ENCODE measurements at places on chromosomes 4 and X.

DNA sequence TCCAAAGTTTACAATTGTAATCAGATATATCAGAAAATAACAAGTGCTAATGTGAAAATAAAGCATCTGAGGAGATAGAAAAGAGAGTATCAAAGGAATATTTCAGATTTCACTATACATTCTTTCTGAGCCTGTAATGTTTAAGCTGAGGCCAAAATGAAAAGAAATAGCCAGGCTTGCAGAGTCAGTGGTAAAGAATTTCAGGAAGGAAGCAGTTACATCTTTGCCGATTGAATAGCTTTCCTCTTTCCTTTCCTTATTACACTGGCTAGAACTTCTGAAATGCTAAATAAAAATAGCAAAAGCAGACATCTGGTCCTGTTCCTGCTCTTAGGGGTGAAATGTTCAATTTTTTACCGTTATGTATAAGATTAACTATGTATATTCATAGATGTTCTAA, 1441.6 kb upstream of the PCDH7 start:
- DNase-seq: no peak

DNA sequence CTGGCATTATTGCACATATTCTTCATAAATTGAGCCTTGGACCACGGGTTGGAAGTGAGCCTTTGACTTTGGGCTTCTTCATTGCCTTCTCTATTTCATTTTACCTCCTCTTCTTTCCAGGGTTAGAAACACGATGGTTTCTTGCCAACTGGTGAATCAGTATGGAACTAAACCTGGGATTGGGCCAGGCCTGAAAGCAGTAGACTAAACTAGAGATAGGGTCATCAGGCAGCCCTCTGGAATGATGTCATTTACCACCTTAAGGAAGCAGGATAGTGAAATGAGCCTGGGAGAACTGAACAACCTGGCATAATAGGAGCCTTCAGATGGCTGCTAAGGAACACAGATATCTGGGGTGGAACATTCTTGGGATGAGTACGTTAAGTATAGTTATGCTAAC, 67.5 kb upstream of the ATP8A1 start:
- no peak for DNase-seq

DNA sequence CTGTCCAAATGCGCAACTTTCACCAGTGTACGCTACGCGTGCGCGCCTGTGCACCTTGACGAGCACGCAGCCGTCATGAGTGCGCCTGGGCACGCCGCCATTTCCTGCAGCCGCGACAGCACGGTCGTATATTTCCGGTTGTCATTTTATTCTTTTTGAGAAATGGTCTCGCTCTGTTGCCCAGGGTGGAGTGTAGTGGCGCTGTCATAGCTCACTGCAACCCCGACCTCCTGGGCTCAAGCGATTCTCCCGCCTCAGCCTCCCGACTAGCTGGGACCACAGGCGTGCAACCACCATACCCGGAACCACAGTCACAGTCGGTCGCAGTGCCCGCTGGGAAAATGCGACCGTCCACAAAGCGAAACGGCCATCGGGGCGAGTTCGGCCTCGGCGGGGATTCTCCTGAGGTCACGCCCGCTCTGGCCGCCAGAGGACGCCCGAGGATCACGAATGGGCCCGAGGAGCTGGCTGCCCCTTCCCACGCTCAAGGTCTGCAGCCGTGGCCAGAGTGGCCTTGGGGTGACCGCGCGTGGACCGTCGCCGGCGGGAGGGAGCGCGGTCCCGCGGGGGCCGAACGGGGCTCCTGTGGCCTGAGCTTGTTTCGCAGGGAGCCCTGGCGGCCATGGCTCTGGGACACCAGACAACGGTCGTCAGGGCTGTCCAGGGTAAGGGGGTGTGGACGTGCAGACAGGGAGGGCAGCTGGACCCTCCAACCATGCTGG, 23.7 kb upstream of the PNMA3 start:
- DNase-seq: peak; percentile 32

- DNase-seq: no peak
Observed at GRCh38 chr4:76546759-76547742, 112.0 kb downstream of the SHROOM3 start.

DNA sequence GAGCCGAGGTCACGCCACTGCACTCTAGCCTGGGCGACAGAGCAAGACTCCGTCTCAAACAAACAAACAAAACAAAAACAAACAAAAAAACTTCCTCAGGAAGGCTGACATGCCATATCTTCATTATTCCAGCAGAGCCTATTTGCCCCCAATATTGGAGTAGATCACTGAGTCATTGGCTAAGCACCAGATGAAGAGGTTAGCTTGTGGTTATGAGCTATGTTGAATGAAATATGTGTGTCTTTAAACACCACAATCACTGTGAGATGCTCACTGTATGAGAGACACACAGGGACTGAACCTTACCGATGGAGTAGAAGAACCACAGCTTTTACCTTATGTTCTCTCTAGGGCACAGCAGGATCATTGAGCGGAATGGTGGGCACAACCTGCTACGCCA, 122.1 kb upstream of the EOLA2 start:
- DNase-seq: no peak

DNA sequence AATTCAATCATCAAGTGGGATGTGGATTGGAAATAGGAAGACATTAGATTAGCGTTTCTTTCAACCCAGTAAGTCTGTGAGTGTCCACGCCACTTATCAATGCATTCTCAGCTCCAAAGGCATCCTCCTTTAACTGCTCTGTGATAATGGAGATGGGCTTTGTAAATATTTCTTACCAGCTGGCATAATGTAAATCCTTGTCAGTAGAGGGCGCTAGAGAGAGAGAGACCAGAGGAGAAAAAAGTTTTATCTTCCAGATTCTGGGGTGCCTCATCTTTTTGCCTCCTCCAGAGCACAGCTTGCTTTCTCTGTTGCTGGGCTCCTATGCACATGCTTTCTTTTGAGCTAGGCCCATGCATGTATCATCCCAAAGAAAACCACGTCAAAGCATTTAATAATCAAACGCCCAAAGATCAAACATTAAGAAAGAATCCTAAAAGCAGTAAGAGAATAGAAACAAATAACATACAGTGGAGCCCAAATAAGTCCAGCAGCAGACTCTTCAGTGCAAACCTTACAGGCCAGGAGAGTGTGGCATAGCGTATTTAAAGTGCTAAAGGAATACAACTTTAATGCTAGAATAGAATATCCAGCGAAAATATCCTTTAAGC, 9.6 kb upstream of the MTMR1 start:
- no peak for DNase-seq

GRCh38 chrX:36930491-36930890, 77.7 kb upstream of the FAM47C start:
- no peak for DNase-seq

- peak; percentile 63 for DNase-seq
Observed at GRCh38 chrX:129637217-129638109, 17.3 kb downstream of the APLN start.

- no peak for DNase-seq
Observed at GRCh38 chrX:82695066-82695465, 813.0 kb upstream of the POU3F4 start.

DNA sequence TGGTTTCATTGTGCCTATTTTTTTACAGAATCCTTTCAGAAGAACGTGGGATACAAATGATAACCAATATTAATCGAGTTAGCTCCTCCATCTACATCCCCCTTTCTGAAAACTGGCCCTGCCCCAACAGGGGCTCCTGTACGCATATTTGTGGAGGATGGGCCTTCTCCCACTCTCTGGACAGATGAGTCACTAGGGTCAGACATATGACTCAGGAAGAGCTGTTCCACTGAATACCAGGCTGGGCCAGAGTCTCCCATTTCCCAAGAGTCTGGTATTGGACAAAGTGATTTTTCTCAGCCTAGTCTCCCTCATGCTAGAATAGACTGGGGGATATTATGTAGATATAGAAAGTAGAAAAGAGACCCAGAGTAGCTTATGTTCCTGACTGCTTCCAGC, 142.4 kb downstream of the TSPAN5 start:
- DNase-seq: no peak

DNA sequence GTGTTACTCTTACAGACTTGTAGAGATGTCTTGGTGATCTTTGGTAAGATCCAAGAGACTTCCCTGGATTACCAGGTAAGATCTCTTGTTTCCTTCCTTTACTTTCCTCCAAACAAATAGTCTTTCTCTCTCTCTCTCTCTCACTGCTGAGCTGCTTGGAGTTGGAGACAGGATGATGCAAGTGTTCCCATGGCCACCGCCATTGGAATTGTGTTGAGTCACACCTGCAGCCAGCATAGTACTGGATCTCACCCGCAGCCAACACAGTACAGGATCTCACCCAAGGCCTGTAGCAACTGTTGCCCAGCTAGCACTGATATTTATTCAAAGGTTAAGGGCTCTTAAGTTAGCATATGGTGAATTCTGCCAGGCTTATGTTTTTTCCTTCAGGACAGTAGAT, 1080.9 kb downstream of the FAT4 start:
- DNase-seq: no peak

GRCh38 chr4:25401066-25401465, 24.0 kb downstream of the ANAPC4 start:
- no peak for DNase-seq

- DNase-seq: peak; percentile 1
Observed at GRCh38 chrX:116009861-116010710, 160.5 kb upstream of the AGTR2 start.

- DNase-seq: peak; percentile 53
Observed at GRCh38 chr4:56048702-56049431, 100.1 kb downstream of the CEP135 start.

- peak; percentile 5 for DNase-seq
Observed at GRCh38 chr4:73593631-73594241, 26.5 kb downstream of the RASSF6 start.

DNA sequence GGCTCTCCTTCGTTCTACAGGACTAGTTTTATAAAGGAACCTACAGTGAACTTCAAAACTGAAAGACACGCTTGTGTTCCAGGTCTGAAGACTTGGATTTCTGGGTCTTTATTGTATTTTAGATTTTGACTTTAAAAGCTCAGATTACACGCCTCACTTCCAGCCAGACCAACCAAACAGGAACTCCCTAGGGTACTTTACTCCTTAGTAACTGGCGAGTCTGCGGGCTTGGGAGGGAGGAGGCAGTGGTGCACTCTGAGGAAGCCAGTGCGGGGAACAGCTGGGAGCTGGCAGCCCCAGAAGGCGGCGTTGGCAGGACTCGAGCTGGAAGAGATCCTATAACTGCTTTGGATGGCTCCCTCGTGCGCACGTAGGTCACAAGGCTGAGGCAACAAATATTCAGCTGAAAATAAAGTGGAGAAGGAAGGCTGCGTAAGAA, 391 bp upstream of the PHKA1 start:
- DNase-seq: peak; percentile 12

GRCh38 chr4:154691229-154691628, 52.6 kb upstream of the LRAT start:
- no peak for DNase-seq

All from putamen (tissue), 1 donor.